HCT116 (cell line): ENCODE measurements at places on chromosomes 11 and 22.

GRCh38 chr22:45154383-45154782 lies 9.3 kb upstream of the NUP50 start:
- no peak for DNase-seq

DNA sequence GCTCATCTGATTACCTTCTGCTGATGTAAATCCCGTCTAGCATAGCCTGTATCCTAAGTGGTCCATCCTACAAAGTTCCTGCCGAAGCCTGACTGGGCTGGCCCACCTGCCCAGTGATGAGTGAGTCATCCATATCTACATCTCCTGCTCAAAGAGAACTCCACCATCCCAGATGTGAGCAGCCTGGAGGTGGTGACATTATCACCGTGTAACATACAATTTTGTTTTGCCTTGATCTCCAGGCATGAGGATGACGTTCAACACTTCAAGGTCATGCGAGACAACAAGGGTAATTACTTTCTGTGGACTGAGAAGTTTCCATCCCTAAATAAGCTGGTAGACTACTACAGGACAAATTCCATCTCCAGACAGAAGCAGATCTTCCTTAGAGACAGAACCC lies 5.6 kb downstream of the TMA7B start:
- DNase-seq = no peak

- DNase-seq = no peak
Observed at GRCh38 chr11:59939482-59939881, 1.2 kb downstream of the OOSP1 start.

DNA sequence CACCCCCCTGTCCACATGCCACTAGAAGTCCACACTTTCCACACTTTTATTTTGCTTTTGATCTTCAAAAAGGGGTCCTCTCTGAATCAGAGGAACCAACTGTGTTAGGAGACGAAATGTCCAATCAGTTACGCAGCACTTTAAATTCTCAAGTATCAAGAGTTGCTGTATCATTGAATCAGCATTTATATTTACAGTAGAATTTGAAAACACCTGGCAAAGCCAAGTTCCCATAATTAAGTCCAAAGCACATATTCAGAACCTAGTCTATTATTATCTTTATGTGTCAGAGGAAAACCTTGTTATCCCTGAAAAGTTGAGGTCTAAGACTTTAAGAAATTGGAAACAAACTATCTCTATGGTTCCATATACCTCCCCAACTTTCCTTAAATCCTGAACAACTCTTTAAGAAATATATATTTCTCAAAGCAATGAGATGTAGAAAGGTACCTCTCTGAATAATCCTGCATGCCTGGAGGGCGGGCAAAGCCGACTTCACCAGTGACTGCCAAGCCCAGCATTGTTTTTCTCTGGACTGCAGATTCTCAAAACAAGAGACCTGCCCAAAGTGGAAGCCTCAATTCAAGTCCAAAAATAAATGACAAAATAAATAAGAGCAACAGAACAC lies 75.9 kb upstream of the ARFGAP3 start:
- DNase-seq = no peak

DNA sequence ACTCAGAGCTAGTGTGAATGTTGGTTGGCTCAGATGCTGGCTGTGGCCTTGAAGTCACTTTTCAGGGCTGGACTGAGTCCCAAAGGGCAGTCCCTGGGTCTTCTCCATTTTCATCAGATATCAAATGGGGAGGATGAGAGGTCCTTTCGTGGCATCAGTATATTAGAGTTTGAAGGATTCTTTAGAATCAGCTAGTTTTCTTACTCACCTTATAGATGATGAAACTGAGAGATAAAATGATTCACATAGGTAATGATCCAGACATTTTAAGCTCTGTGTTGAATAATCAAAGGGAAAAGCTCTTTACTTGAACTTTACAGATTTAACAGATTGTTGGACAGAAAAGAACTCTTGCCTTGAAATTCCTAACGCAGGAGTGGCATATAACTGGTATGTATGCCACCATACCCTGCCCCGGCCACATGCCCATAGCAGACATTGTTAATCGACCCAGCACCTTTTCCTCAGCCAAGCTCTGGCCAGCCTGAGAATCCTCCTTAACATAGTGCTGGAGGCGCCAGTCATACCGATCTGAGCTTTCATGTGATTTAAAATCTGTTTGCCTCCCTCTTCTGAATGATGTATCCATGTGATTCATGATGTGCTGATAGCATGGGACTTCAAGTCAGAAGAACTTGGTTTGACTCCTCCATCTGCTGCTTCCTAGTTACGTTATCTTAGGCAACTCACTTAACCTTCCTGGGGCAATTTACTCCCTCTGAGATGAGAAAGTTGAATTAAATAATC lies 60.0 kb downstream of the BARX2 start:
- no peak for DNase-seq

DNA sequence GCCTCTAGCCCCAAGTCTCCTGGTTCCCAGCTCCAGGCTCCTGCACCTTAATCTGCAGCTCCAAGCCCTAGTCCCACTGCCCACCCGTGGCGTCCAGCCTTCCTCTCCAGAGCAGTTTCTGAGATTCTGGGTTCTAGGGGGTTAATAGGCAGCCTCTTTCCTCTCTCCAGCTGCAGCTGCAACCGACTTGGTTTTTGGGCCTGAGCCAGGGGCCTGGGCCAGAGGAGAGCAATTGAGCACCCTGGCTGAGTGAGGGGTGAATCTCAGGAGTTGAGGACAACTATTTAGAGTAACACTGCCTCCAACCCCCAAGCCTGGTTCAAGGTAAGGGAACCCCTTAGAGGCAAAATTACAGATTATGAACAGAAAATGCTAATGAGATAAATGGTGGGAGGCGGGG lies 9.0 kb upstream of the CHRM1 start:
- DNase-seq = no peak

DNA sequence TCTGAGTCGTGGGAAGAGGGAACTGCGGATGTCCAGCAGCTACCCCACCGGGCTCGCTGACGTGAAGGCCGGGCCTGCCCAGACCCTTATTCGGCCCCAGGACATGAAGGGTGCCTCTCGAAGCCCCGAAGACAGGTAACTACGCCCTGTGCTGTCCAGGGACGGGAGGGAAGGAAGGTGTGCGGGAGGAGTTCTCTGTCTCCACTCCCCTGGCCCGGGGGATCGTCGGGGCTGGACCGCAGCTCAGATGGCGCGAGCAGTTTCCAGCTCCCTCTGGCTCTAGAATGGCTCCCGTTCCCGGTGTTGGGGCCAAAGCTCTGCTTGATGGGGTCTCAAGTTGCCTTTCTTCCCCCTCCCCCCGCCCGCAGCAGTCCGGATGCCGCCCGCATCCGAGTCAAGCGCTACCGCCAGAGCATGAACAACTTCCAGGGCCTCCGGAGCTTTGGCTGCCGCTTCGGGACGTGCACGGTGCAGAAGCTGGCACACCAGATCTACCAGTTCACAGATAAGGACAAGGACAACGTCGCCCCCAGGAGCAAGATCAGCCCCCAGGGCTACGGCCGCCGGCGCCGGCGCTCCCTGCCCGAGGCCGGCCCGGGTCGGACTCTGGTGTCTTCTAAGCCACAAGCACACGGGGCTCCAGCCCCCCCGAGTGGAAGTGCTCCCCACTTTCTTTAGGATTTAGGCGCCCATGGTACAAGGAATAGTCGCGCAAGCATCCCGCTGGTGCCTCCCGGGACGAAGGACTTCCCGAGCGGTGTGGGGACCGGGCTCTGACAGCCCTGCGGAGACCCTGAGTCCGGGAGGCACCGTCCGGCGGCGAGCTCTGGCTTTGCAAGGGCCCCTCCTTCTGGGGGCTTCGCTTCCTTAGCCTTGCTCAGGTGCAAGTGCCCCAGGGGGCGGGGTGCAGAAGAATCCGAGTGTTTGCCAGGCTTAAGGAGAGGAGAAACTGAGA lies 1.4 kb downstream of the ADM start:
- no peak for DNase-seq

- no peak for DNase-seq
Observed at GRCh38 chr11:121180183-121180582, 79.1 kb downstream of the TECTA start.

- DNase-seq = no peak
Observed at GRCh38 chr11:69818603-69819441, at the start of gene FGF3. TSS of gene FGF3 (minus strand) at chr11:69819416. CDS start at chr11:69818933, 483 bp downstream.

DNA sequence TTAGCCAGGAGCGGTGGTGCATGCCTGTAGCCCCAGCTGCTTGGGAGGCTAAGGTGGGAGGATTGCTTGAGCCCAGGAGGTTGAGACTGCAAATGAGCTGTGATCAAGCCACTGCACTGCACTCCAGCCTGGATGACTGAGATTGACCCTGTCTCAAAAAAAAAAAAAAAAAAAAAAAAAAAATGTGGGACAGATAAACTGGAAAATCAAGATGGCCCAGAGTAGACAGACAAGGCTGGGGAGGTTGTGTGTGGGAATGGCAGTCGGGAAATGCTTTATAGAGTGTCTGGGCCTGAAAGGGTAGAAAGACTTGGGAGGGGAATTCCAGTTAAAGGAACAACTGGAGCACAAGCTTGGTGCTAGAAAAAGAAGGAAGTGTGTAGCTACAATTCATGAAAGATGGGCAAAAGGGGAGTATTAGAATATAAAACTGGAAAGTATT lies 18.2 kb upstream of the WDR74 start:
- DNase-seq = no peak

GRCh38 chr11:1557904-1558774 lies 13.9 kb downstream of the DUSP8 start:
- no peak for DNase-seq

DNA sequence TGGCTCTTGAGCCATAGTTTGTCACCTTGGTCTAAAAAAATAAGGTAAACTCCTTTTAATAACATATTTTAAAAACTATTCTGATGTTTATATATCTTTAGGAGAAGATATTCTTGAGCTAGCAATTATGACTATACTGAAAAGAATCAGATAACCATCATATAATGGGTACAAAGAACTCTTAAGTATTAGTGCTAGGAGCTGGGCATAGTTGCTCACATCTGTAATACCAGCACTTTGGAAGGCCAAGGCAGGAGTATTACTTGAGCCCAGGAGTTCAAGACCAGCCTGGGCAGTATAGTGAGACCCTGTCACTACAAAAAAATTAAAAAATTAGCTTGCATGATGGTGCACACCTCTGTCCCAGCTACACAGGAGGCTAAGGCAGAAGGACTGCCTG lies 54.0 kb upstream of the B3GNT6 start:
- no peak for DNase-seq

DNA sequence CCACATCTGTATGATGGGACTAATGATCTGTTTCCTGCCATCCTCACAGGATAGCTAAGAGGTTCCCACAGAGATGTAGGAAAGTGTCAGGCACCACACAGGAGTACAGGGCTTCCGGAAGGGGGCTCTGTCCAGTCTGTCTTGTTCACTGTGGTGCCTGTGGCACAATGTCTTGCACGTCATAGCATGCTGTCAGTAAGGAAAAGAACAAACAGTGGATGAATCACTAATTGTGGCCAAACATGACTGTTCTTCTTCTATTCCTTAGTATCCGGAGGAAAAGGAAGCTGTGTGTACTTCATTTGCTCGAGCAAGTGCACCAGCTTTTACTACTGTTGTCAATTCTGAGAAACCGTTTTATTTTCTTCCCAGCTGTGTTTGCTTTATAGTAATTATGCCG lies 73.4 kb upstream of the YWHAH start:
- DNase-seq = no peak

GRCh38 chr11:83303316-83303715 lies 17.1 kb upstream of the CCDC90B start:
- DNase-seq = no peak

GRCh38 chr11:65849771-65850216 lies 8.2 kb downstream of the CFL1 start:
- no peak for DNase-seq

- no peak for DNase-seq
Observed at GRCh38 chr11:110272919-110273318, 23.5 kb downstream of the RDX start.

- no peak for DNase-seq
Observed at GRCh38 chr11:45844822-45845578, 2.3 kb upstream of the CRY2 start.

GRCh38 chr11:44658506-44658850 lies 68.3 kb upstream of the TSPAN18 start:
- DNase-seq = no peak

- DNase-seq = no peak
Observed at GRCh38 chr22:47622541-47622940, 860.1 kb downstream of the TBC1D22A start.

DNA sequence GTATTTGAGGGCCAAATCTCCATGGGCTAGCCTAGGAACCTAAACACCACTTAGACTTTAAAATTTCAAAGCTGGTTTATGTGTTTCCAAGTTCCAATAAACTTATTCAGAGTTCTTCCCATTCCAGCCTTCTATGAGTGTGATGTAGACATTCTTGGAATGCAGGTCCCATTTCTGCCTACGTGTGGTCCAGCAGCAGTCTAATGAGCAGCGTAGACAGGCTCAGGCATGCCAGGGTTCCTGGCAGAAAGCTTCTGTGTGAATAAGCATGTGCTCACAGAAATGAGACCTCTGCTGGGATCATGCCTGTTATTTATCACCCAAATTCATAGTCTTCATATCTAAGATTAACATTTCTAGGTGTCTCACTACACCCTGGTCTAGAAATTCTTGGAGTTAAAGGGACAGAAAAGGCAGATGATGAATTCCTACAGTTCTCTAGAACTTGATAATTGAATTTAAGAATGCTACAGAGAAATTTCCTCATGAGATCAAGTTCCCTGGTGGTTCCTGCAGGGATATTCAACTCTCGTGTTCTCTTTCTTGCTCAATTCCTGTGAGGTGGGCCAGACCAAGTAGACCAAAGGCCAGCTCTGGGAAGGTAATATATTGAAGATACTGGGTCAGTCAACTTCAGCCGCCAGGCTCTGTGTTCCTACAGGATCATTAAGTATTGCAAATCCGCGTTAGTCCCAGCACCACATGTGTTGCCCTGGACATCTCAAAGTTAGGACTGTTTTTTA lies 17.6 kb downstream of the RNF185 start:
- no peak for DNase-seq

DNA sequence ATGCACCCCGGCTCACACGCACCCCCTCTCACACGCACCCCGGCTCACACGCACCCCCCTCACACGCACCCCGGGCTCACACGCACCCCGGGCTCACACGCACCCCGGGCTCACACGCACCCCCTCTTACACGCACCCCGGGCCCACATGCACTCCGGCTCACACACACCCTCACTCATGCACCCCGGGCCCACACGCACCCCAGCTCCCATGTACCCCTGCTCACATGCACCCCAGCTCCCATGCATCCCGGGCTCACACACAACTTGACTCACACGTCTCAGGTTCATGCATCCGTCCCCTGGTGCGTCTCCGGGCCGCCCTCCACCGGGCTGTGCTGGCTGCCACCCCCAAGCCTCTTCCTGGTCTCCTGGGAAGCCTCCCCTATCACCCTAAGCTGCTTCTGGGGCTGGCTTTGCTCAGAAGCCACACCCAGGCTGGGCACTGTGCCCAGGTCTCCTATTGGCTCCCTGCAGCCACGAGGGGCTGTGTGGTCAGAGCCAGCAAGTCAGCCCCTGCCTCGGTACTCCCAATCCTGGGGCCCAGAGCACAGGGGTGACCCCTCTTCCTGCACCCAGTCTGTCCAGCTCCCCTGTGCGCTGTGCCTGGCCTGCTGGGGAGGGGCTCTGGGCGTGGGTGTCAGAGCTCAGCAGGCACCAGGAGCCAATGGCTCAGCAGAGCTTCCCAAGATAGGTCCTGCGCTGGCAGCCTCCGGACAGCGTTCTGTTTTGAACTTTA lies 16.9 kb downstream of the TSPAN4 start:
- DNase-seq = no peak

- no peak for DNase-seq
Observed at GRCh38 chr11:19474954-19475721, 234.4 kb upstream of the E2F8 start.

GRCh38 chr11:117495357-117495756 lies 167.7 kb downstream of the CEP164 start:
- DNase-seq = no peak

GRCh38 chr11:15169815-15170551 lies 55.3 kb downstream of the INSC start:
- no peak for DNase-seq

- no peak for DNase-seq
Observed at GRCh38 chr11:42025121-42025803, 565.8 kb upstream of the LRRC4C start.
